ENCODE measurements at places on chromosomes 3 and 15.
A peak's percentile ranks its signal among the peaks of the same experiment; 100 is the strongest.

DNA sequence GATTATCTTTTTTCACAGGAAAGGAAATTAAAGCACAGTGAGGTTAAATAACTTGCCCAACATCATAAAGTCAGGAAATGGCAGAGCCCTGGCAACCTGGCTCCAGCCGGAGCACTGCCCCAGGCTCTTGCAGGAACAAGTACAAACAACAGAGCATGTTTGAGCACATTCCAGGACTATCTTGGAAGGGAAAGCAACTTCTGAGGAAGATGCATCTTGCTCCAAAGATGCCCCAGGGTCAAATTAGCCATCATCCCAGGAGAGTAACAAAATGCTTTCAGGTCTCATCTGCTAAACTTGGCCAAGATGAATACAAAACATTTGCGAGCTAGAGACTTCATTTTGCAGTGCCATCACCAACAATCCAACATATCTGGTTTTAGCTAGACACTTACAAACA, 162.4 kb upstream of the LRRN1 start:
- DNase-seq: peak; percentile 33

DNA sequence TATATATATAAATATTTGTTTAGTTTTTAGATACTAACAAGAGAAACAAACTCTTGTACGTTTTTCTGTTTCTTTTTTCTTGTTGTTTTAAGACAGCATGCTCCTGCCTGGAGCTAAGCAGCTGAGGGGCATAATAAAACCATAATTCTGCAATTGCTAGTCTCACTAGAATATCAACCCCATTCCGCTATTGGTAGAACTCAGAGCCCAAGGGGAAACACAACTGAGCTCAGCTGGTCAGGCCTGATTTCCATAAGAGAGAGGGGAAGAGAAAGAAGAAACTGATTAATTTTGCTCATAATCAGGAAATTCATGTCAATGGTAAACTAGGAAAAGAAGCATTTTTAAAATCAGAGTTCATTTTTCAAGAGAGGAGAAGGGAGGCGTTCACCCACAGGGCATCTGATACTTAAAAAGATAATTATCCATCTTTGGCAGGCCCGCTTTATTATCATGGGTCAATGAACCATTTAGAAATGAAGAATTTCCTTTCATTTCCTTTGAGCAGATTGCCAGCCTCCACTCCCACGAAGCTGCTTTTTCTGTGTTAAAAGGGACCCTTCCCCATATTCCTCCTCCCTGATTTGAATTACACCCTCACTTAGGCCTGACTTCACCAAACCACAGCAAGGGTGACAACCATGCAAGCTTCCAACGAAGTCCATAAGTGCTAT, 965.3 kb upstream of the CFAP20DC start:
- no peak for DNase-seq

GRCh38 chr15:45364271-45364670, 14.1 kb downstream of the GATM start:
- DNase-seq: no peak

- DNase-seq: no peak
These were observed 60.3 kb upstream of the PDZRN3 start for GRCh38 chr3:73685061-73685460.

DNA sequence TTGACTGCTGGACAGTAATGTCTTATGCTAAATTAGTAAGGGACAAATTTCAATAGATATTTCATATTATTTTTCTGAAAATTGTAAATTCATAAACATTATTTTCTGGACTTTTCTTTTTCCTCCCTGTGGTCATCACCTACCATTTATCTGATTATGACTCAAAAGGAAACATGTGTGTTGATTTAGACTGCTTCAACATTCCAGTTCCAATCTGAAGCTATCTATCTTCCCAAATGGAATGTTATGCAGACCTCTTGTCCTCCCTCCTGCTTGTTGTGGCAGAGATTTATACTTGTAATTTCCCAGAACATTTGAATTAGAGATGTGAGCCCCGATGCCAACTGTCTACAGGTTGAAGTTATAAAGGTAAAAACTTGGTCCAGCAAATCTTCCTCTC, 803.4 kb downstream of the TUSC7 start:
- peak; percentile 81 for DNase-seq

DNA sequence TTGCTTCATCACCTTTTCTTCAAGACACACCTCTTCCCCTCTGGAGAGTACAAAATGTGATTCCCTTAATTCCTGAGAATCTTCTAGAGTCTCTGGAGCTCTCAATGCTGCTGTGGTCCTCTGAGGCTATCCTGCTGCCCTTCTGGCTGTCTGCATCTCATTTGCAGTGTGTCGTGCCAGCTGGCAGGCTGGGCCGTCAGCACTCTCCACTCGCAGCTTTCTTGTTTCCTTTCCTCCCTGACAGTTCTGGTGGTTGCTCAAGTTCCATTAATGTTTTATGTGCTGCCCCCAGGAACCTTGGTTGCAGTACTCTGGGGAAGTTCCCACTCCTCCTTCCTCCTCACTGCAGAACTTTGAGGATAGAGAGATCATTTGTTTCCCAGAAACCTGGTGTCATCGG, 210.8 kb upstream of the ROPN1 start:
- DNase-seq: peak; percentile 53

GRCh38 chr3:37502621-37503020, 328.2 kb upstream of the LRRFIP2 start:
- DNase-seq: no peak

DNA sequence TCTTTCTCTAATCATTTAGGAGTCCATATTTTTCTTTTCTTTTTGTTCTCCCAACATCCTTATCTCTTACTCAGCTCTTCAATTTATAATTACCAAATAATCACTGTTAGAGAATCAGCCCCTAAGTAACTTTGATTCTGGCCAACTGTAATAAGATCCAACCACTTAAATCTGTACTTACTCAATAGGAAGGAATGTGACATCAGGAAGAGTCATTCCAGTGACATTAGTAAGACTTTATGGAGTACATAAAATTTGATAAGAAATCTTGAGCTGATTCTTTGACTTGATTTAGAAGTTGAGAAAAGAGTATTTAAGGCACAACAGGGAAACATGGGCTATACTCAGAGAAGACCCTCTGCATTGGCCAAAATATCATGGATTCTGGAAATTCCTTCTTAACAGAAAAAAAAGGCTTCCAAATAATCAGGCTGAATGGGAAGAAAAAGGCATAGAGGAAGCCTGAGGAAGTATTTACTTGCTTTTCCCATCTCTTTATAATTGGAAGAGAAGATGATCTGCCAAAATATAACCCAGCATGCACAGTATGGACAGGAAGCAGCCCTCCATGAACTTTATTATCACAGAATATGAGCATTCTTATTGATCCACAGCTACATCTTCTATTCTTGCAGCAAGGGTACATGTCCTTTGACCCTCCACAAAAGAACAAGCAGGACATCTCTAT, 289.7 kb upstream of the TPRG1 start:
- DNase-seq: peak; percentile 91

DNA sequence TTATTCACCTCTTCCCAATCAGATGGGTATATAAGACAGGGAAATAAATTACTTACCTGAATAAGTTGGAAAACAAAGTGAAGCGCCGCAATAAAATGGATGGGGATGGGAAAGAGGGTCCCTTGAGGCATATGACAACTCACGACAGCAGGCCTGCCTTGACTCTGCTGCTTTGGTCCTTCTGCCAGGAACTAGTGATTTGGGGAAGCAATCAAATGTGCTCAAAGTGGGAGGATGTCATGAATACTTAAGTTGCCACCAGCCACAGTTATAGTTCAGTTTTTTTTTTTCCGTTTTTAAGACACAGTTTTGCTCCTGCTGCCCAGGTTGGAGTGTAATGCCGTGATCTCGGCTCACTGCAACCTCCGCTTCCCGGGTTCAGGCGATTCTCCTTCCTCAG, 4.6 kb downstream of the PARL start:
- DNase-seq: no peak

DNA sequence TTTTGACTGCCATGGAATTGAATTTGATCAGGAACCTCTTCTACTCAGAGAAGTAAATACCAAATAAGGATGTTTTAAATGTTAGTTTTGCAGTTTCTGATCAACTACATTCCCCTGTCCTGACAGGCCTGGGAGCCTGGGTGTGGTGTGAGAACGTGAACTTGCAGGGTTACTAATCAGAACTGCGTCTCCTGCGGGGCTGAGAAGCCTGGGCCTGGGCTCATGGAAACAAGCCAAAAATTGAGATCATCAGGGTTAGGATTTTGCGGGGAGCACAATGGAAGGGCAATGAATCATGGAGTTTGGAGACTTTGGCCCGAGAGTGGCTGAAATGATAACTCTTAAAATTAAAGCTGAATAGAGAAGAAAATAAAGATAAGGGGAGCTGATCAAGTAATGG, 47.8 kb upstream of the C3orf70 start:
- DNase-seq: peak; percentile 87

GRCh38 chr15:49619226-49619625, 1.4 kb downstream of the FAM227B start:
- no peak for DNase-seq

GRCh38 chr15:97479957-97480356, 480.5 kb upstream of the ARRDC4 start:
- DNase-seq: no peak

GRCh38 chr15:79680720-79681119, 216.1 kb downstream of the MTHFS start:
- DNase-seq: peak; percentile 88

- DNase-seq: peak; percentile 47
These were observed 51.6 kb upstream of the CMTM7 start for GRCh38 chr3:32340039-32340438.

- DNase-seq: no peak
These were observed 4.6 kb upstream of the OXTR start for GRCh38 chr3:8773941-8774542.

DNA sequence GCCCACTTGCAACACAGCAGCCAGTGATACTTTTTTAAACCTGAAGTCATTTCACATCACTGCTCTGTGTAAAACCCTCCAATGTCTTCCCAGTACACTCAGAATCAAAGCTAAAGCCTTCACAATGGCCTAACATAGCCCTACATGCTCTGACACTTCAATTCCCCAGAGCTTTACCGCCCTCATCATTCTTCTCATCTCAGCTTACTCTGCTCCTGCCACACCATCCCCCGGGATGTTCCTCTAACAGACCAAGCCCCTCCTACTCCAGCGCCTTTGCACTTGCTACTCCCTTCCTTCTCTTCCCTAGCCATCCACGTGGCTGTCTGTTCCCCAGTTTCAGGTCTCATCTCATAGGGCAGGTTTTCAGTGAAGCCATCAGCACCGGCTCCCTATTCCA, 194.0 kb downstream of the SSR3 start:
- DNase-seq: no peak

GRCh38 chr3:123310741-123311140, 109.0 kb downstream of the SEC22A start:
- DNase-seq: no peak

GRCh38 chr15:69810431-69811354, 287.0 kb downstream of the TLE3 start:
- DNase-seq: no peak

DNA sequence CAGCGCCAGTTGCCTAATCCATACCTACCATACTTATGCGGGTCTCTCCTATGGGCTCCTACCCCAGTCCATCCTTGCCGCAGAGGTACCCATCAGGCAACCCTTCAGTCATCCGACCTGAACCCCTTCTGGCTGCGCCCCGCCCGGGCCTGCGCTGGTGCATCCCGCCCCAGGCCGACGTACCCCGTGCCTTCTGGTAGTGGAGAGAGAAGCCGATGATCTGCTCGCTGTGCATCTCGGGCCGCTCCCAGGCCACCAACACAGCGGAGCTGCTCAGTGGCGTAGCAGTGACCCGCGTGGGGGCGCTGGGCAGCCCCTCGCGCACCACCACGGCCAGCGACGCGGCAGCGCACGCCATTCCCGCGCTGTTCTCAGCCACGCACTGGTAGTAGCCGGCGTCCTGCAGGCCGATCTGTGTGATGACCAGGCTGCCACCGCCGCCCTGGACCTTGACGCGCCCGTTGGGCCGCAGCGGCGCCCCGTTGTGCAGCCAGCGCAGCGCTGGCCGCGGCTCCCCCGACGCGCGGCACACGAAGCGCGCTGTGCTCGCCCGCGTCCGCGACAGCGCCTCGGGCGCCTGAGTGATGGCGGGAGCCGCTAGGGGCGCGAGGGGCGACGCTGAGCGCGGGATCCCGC, 17.9 kb upstream of the IGDCC3 start:
- no peak for DNase-seq

- DNase-seq: peak; percentile 48
These were observed 330.3 kb upstream of the GOLIM4 start for GRCh38 chr3:168425936-168426595.

DNA sequence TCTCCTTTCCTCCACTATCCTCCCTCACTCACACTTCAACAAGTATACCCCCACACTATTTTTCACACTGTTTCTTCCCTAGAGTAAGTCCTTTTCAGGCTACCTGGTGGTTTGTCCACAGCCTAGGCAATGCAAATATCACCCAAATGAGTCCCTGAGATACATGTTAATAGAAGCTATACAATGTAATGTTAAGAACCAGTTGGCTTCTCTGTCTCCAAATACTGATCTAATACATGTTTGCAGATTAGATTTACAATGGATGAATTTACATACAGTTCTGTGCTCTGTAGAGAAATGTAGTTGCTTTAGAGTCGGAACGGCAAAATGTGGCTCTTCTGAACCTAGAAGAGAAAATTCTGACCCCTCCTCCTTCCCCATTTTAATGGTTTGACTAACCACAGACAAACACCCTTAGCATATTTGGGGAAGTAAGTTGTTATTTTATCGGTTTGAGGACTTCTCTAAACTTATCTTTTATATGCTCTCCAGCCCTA, 63.6 kb upstream of the MBNL1 start:
- no peak for DNase-seq

GRCh38 chr15:86061581-86061980, 18.1 kb upstream of the AGBL1 start:
- no peak for DNase-seq

GRCh38 chr3:12960497-12960896, 112.7 kb downstream of the IQSEC1 start:
- DNase-seq: no peak

DNA sequence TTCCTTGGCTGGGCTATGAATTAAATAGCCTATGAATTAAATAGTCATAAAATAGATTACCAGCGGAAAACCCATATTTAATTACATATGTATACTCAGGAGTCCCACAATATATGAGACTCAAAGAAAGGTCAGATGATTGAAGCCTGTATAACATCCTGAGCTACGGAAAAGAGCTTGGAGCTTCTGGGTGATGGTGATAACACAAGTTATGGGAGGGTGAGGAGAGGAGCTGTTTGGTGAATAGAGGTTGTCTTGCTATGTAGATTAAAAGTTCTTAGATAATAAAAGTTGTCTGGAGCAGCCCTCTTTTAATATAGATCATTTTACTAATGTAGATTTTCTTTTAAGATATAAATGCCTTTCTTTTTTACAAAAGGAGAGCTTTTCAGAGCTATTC, 1.8 kb downstream of the PML start:
- DNase-seq: no peak

GRCh38 chr3:40837300-40837699, 312.5 kb downstream of the ZNF621 start:
- no peak for DNase-seq

DNA sequence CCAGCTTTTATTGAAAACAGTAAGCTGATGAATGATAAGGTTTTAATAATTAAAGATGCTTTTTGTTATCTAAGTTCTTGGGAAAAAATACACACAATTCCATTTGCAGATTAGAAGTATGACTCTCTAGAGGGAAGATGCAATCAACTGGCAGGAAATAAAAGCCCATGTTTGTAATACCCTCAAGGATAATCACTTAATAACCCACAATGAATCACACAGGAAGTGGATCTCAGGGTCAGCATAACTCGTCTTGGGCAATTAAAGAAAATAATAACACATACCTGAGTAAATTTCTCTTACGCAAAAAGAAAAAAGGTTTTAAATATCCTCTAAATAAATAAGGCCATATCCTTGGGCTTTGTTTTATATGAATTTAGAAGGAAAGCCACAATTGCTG, 9.4 kb upstream of the EID1 start:
- peak; percentile 70 for DNase-seq

GRCh38 chr3:129975705-129976048, 1.2 kb downstream of the TRH start:
- DNase-seq: no peak

All from fibroblast of lung (primary cell).